ENCODE measurements at places on chromosomes 12 and 14. TPM values are rescaled to one million over a fixed set of nuclear protein-coding genes. Genes with fewer than 3 reads are reported as not detected.

DNA sequence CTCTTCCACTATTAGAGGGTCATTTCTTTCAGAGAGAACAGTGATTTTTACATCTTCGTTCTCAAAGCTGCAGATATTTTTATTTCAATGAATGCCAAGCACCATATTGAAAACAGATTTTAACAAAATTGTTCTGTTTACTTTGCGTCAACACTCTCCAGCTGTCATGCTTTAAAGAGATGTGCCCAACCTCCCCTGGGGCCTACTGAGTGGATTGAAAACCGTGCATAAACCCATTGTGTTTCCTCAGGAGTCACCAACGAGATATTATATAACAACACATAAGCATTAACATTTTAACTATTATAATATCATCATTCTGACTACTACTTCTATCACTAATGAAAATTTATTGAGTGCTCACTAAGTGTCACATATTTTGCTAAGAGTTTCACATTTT, 81.6 kb downstream of the MYF5 start:
- no peak for DNase-seq

The IKZF4 gene
- 0.57 TPM for total RNA-seq

GRCh38 chr14:103341250-103342129, 7.5 kb downstream of the EIF5 start:
- DNase-seq = no peak

DNA sequence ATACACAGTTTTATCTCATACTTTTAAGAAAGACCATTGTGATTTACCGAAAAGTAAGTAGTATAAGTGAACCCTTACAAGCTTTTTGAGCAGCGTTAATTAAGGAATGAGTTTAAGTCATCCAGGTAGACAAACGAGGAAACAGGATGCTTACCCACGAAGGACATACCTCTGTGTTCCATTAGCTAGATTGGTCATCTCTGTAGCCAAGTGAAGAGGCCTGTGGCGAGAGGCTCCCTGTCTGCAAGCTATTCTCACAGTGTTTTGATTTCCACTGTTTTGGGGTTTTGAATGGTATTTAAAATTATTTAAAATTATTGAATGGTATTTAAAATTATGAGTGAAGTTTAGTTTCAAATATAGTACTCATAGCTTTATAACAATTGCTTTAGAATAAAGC, 342.1 kb upstream of the RGS6 start:
- peak; percentile 14 for DNase-seq

The PLCZ1 gene
- total RNA-seq = not detected

- DNase-seq = peak; percentile 85
These were observed 83.4 kb downstream of the GTF2A1 start for GRCh38 chr14:81137316-81137715.

- peak; percentile 84 for DNase-seq
These were observed 38.2 kb upstream of the ARHGAP5 start for GRCh38 chr14:32038876-32039275.

DNA sequence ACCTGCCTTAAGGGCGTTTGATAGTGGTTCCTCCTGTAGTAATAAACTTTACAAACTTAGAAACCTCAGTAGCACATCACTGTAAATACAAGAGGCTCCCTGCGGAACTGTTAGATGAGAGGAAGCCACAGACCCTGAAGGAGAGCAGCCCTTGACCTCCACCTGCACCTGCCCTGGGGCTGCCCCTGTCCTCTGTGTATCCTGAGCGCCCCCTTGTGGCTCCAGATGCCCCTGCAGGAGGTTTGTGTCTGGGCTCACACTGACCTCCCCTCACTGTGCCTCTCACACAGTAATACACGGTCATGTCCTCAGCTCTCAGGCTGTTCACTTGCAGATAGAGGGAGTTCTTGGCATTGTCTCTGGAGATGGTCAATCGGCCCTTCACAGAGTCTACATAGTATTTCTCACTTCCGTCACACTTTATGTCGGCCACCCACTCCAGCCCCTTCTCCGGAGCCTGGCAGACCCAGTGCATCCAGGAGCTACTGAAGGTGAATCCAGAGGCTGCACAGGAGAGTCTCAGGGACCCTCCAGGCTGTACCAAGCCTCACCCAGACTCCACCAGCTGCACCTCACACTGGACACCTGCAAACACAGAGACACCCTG, 1059.8 kb downstream of the TMEM121 start:
- DNase-seq = no peak

The FAM90A1 gene
- total RNA-seq = not detected

GRCh38 chr14:31051511-31051910, 25.3 kb upstream of the STRN3 start:
- no peak for DNase-seq

GRCh38 chr14:39957987-39958386, 525.8 kb upstream of the FBXO33 start:
- no peak for DNase-seq

GRCh38 chr12:1790444-1790843, 29.9 kb upstream of the LRTM2 start:
- no peak for DNase-seq

The SH2B3 gene
- 48.6 TPM for total RNA-seq

DNA sequence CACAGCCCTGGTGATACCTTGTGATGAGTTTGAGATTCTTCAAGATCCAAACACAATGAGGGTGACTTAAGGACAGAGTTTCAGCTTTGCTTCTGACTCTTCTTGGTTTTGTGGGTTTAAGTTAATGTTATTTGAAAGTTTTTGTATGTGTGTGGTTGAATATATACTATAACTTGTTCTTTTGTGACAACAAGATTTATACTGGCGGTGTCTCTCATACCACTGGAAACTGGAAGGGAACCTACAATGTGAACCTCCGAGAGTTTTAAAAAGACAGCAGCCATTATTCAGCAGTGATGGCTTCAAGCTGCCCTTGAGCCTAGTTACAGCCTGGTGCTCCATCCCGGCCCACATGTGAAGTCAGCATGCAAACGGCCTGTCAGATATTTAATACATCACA, 87.9 kb upstream of the IGF1 start:
- DNase-seq = peak; percentile 9

GRCh38 chr14:41607966-41608663, 1.4 kb downstream of the LRFN5 start:
- DNase-seq = no peak

DNA sequence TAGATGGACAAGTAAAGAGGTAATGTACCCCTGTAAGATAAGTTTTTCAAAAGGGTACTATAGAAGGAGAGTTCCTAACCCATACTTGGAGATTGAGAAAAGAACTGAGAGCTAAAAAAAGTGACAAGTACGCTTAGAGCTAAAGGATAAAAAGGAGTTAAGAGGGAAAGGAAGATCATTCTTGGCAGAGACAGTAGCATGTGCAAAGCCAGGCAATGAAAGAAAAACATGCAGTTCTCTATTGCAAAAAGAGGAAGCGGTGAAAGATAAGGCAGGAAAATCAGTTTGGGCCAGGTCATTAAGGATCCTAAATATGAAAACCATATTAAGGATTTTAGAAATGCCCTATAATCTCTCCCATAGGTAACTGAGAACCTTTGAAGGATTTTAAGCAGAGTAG, 500.4 kb upstream of the GARIN6 start:
- DNase-seq = no peak

- no peak for DNase-seq
These were observed 40.9 kb upstream of the TOMM20L start for GRCh38 chr14:58354808-58355207.

DNA sequence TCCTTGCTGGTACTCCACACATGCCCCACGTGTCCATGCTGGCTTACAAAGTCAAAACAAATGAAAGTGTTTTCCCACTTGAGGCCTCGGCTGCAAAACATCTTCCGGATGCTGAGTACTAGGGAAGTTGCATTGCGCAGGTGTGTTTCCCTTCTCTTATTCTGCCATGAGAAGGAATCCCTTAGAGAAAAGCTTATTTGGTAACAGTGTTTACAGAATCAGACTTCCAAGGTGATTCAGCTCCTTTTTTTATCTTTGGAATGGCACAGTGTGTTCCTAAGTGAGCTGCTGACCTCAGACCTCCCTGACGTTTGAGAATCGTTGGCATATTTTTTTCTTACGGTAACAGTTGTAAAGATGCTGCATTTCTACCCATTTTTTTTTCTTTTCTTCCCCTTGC, 211.3 kb downstream of the ESR2 start:
- no peak for DNase-seq

GRCh38 chr12:92340441-92341064, 194.9 kb upstream of the BTG1 start:
- DNase-seq = no peak

GRCh38 chr14:54653712-54654469, 87.0 kb downstream of the SAMD4A start:
- DNase-seq = peak; percentile 95

- DNase-seq = peak; percentile 44
These were observed 4.5 kb downstream of the NOP2 start for GRCh38 chr12:6563448-6564050.

The MYF5 gene
- not detected for total RNA-seq

- DNase-seq = no peak
These were observed 18.7 kb downstream of the PKP2 start for GRCh38 chr12:32877601-32878459.

DNA sequence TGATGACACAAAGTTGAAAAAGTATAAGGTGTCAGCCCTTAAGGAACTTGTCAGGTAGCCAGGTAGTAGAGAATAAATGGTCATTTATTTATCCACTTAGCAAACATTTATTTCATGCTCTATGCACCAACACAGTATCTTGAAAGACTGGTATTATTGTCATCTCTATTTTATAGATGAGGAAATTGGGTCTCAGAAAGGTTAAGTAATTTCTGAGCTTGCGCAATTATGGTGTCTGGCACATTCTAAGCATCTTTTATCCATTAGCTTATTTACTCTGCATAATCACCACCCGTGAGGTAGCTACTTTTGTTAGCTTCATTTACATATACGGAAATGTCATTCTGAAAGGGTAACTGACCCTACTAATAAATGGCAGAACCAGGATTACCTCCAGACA, 2.5 kb upstream of the UTP20 start:
- no peak for DNase-seq

- DNase-seq = peak; percentile 73
These were observed 44.2 kb downstream of the KCTD10 start for GRCh38 chr12:109432842-109433304.

The SYT1 gene
- total RNA-seq = 5.7 TPM

GRCh38 chr12:132065609-132066344, 78.3 kb downstream of the DDX51 start:
- no peak for DNase-seq

GRCh38 chr12:121465921-121466793, 66.2 kb downstream of the RNF34 start:
- DNase-seq = peak; percentile 24

The ART4 gene
- not detected for total RNA-seq

GRCh38 chr12:57718641-57719528, 19.7 kb downstream of the AGAP2 start:
- no peak for DNase-seq

- peak; percentile 91 for DNase-seq
These were observed 4.8 kb downstream of the ELK3 start for GRCh38 chr12:96198965-96199364.

Data from M059J (cell line).